GOT3 (cell line): ENCODE measurements at places on chromosomes 11 and 22.

DNA sequence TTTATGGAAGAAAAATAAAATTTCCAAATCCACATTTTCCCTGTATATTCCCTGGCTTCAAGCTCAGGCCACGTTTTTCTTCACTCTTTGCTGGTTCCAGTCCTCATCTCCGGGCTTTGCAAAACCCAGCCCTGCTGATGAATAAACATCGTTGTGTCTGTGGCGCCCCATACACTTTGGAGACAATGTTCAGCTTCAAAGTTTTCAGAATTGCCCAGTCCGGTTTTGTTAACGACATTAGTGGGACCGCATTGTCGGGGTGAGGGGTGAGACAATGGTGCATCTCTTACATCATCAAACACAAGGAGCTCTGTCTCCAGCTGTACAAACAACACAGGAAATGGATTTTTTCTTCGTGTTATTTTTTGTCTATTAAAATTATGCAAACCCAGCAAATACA, 53.4 kb upstream of the HTATIP2 start:
- no peak for DNase-seq

DNA sequence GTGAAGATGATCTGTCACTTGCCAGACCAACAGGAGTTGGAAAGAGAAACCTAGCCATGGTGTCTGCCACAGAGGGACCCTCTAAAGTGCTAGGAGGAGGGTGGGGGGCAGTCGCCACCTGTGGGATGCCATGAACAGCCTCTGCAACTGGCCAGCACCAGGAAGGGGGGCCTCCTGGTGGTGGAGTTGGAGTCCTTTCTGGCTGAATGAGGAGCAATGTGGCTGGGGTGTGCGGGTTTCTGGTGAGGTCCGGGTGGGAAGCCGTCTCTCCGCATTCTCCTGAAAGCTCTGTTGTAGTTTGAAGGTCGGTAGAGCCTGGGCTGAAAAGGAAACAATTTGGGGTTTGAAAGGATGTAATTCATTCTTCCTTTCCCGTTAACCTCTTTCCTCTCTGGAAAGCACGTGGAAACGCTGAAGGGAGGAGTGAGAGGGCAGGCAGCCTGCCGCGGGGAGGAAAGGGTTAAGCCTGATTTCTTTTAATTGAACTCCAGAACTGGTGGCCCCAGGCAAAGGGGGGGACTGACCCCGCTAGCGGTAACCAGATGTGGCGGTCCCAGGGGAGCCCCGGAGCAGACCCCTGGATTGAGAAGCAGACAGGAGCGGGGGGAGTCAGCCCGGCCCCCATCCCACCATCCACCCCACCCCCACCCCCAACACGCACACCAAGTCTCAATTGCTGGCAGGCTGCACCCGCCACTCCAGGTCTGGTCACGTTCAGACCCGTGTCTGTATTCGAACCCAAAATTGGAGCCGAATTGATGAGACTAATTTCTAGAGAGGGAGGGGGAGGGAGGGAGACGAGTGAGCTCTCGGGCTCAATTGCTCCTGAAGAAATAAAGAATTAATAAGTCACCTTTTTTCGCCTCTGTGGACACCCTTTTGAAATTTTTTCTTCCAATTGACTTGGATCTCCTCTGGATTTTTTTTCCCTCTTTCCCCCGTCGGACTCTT, 1.8 kb upstream of the FLI1 start:
- no peak for DNase-seq

- no peak for DNase-seq
Measured at GRCh38 chr11:12441231-12441861, 64.0 kb downstream of the PARVA start.

GRCh38 chr22:17664414-17665055, 26.0 kb downstream of the BCL2L13 start:
- DNase-seq: no peak

DNA sequence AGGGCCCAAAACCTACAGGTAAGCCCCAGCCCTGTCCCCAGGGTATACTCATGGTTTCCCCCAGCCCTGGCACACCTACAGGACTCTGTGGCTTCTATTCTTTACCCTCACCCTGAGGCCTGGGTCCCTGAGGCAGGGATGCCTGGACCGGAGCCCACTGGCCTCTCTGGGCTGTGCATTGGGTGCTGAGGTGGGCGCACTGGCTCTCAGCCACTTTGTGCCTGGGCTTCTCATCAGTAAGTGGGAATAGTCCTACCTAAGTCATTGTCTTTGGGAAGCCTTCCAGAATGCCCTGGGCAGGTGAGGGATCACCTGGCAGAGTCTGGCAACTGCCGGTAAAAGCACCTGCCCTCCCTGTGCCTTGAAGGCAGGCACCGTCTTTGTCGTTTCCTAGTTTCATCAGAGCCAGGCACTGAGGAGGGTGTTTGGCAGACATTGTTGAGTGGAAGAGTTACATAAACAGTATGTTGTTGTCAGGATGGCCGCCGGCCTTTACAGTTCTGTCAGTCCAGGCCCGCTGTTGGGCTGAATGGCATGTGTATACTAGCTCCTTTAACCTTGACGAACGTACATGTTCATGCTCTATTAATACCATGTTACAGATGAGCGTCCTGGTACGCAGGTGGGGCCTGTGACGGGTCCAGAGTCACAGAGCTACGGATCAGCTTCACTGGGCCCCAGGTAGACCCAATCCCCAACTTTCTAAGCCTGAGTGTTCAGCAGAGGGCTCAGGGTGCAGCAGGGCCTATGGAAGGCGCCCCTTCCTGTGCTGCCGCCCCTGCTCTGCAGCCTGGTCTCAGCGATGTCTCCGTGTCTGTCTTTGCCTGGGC, 23.0 kb downstream of the SHANK3 start:
- no peak for DNase-seq

DNA sequence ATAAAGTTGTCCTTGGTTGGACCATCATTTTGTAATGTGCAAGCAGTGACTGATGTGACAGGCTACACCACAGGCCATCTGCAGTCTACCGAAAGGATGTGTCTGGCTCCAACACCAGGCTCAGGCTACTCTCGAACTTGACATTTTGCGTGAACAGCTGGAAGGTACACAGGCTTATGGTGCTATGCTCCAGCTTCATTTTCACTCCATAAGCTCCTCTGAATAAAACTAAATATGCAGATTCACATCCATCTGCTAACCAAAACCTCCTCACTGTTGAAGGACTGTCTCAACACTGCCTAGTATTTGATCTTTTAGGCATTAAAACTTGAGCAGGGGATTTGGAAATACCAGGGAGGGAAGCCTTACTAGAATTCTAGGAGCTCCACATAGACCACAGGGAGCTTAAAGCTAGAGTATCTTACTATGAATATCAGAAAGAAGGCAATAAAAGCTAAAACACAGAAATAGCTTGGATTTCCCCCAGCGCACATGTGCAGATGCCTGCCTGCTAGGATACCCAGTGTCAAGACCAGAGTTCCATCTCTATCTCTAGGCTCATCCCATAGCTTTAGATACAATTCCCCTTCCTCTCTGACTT, 383.9 kb upstream of the FAT3 start:
- DNase-seq: no peak

- no peak for DNase-seq
Measured at GRCh38 chr22:33851240-33851639, 69.0 kb downstream of the LARGE1 start.
